ENCODE measurements at places on chromosomes 7 and 10.

- no peak for DNase-seq
These were observed 1187.9 kb downstream of the XPNPEP1 start for GRCh38 chr10:108735380-108735779.

GRCh38 chr7:6121141-6121540 is 90.0 kb downstream of the ANKRD61 start:
- DNase-seq: no peak

DNA sequence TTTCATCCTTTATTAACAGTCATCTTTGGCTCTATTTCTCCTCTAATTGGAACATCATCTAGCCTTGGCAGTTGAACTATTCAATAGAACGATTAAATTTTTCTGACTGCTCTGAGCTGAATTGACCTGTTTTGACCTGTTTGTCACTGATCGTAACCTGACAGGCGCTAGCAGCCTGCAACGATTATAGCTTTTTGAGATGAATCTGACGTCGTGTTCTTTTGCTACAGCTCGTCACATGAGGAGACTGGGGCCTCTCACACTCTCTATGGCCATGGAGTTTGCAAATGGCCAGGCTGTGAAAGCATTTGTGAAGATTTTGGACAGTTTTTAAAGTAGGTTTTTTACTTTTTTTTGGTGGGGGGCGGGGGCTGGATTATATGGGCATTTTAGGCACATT is 229.8 kb downstream of the FOXP2 start:
- no peak for DNase-seq

GRCh38 chr10:132363921-132364593 is 32.1 kb downstream of the LRRC27 start:
- peak; percentile 33 for DNase-seq

- peak; percentile 93 for DNase-seq
These were observed 2.2 kb downstream of the GNB2 start for GRCh38 chr7:100675581-100676350.

GRCh38 chr10:75427951-75428350 is 3.5 kb upstream of the LRMDA start:
- no peak for DNase-seq

DNA sequence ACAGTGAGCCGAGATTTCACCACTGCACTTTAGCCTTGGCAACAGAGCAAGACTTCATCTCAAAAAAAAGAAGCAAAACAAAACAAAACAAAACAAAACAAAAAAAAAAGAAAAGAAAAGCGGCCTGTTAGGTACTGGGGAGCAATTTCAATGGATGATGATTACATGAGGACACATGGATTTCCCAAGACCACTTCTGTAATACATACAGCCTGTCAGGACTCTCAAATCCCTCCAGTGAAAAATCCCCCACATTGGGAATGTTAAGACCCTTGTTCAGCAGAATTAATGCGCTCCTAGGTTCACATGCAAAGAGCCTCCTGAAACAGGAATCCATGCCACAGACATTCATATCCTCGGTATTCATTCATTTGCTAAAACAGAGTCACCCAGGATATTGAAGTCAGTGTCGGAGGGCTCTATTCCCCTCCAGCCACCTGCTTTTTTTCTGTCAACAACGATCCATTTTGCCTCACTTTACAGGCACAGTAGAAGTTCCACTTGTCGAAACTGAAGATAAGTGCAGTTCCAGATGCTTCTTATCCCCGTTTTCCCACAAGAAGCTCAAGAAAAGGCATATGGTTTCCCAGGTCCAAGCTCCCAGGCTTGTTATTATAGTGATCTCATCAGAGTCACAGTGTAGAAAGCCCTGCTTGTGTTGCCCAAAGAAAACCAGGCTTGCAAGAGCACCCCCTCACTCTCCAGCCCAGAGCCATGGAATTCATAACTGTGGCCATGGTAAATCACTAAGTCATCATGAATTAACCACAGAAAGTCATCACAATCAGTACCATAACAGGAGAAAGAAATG is 20.2 kb downstream of the SLC16A12 start:
- DNase-seq: no peak

- no peak for DNase-seq
These were observed 26.9 kb upstream of the DNAAF5 start for GRCh38 chr7:699476-700170.

DNA sequence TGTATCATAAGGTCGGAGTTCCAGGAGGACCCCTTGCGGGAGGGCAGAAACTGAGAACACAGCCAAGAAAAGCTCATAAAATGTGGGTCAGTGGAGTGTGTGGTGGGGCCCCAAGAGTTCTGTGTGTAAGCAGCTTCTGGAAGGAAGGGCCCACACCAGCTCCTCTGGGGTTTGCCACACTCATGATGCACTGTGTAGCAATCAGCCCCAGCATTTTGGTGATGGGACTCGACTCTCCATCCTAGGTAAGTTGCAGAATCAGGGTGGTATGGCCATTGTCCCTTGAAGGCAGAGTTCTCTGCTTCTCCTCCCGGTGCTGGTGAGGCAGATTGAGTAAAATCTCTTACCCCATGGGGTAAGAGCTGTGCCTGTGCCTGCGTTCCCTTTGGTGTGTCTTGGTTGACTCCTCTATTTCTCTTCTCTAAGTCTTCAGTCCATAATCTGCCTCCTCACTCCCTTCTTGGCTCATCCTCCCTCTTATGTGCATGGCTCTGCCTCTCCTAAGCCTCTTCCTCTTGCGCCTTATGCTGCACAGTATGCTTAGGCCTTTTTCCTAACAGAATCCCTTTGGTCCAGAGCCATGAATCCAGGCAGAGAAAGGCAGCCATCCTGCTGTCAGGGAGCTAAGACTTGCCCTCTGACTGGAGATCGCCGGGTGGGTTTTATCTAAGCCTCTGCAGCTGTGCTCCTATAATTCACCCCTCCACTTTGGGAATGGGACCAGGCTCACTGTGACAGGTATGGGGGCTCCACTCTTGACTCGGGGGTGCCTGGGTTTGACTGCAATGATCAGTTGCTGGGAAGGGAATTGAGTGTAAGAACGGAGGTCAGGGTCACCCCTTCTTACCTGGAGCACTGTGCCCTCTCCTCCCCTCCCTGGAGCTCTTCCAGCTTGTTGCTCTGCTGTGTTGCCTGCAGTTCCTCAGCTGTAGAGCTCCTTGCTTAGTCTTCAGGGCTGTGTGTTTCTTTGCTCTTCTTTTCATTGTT is 17.8 kb downstream of the PRSS2 start:
- DNase-seq: no peak
